Activated T-helper 1 cell treated with anti-CD3 and anti-CD28 coated beads, Interleukin-2, amount 50 U/mL, for 16 hours (primary cell): ENCODE measurements at places on chromosomes 6 and 20.
A peak's percentile ranks its signal among the peaks of the same experiment; 100 is the strongest.

DNA sequence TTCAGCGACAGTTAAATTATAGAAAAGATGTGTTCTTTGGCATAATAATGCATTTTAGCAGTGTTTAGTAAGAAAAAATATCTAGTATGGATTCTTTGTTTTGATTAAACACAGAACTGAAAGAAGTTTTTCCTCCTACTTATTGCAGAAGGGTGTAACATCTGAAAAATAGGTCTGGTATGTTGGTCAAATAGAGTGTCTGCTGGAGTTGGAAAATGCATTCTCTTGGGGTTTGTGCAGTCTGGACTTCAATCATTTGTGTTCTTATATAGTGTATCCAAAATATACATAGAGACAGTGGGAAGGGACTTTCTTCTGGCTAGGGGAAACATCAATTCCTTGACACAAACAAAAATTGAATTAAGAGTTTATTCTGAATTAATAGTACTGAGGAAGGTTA is 132.4 kb upstream of the MAN1A1 start:
- no peak for DNase-seq

DNA sequence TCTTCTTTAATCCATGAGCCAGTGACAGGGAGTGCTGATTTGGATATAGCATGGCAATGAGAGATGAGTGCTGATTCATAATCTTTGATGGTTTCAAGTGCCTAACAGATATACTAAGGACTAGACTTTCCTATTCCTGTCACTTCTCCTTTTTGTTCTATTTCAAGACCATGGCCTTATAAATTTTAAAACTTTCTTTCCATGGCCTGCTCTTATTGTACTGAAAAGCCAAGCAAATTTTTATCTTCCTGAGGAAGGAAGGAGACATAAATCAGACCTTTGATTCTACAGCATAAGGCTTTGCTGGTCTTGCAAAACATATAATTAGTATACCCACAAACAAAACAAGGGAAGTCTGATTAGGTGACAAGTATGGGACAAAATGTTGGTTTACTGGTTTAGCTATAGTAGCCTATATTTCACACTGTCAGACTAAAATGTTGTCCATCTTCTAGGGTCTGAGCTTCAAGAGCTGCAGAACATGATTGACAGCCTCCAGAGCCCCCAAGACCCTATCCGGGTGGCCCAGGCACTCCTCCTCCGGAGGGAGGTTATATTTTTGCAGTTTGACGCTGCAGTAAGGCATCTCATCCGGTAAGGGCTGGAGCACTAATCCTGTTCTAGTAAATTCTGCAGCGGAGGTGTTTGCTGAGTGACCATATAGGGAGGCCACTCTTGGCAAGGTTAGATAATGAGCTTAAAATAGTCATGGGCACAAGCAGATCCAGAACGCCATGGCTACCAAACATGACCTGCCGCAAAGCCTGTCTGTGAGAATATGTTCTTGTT is 82.3 kb downstream of the CD164 start:
- DNase-seq, result no peak

DNA sequence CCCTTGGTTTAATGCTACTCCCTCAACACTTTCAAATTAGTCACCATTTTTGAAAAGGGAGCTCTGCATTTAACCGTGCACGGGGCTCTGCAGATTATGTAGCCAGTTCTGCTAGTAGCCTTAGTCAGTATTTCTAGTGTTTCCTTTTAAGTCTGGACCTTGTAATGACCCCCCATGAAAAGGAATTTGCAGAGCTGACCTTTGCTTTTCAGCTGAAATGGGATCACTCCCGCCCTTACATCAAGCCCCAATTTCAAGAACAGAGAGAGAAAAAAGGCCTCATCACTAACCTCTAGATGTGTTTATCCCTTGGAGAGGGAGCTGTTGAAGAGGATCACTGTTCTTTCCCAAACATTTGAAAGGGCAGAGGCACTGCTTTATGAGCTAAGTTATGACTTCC is 490.7 kb upstream of the BTBD3 start:
- DNase-seq, result no peak

- DNase-seq, result no peak
These were observed 27.6 kb downstream of the DCDC2 start for GRCh38 chr6:24330137-24330732.

- DNase-seq, result no peak
These were observed 545 bp downstream of the SLC35D3 start for GRCh38 chr6:136922685-136923006.

DNA sequence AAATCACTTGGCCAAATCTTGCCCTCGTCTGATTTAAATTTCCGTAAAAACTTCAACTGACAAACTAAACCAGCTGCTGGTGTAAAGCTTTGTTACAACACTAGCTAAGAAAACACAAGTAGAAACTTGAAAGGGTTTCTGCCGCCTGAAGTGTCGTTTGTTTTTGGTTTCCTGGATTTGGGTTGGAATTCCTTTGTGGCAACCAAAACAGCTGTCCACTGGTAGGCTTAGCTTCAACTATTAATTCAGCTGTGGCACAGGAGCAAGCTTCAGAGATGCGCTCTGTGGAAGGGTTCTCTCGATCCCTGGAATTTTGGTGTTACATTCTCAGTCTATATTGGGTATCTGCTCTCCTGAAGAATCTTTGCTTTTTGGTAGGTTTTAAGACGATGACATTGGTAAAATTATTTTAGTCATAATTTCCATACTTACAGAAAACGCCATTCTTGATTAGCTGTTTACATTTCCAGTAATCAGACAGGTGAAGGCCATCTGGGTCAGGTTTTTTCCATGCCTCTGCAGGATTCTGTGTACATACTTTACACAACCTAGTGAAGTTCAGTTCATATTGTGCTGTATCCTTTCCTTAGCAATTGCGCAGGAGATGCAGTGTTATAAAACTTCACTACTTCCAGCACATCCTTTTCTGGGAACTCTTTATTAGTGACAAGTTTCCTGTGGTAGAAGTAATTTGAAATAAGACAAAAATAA is 29.9 kb upstream of the SAMD3 start:
- no peak for DNase-seq

DNA sequence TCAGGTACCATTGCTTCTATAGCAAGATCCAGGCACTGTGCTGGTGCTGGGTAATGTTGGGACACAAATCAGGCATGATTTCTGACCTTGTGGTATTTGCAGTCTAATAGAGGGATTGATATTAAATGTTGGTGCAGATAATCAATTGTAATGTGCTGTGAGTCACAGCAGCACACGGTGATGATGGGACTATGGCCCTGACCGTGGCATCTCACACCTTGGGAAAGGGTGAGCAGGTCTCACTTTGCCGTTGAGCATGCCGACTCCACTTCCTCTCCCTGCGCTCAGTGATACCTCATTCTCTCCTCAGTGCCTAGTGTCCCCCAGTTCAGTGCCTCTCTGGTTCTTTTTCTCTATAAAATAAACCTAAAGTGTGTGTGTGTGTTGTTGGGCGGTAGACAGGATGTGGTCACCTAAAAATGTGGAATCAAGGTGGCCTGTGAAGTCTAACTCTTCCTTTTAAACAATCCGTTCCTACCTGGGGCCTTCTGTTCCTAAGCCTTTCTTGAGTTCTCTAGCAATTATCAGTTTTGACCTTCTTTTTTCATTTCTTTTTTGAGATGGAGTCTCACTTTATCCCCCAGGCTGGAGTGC is 188.5 kb downstream of the REV3L start:
- no peak for DNase-seq

DNA sequence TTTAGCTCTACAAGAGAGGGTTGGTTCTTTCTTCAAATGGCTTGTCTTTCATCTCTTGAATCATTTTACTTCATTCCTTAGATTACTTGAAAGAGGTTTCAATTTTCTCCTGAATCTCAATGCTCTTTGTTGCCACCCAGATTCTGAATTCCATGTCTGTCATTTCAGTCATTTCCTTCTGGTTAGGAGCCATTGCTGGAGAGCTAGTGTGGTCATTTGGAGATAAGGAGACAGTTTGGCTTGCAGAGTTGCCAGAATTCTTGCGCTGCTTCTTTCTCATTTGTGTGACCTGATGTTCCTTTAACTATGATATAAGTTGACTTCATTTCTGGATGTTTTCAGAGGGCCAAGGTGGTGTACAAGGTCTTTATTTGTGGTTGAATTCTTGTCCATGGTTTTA is 157.8 kb downstream of the SLC22A3 start:
- DNase-seq, result no peak

GRCh38 chr6:7727086-7727945 is 1.4 kb downstream of the BMP6 start:
- no peak for DNase-seq

- no peak for DNase-seq
These were observed 18.9 kb downstream of the GSTA4 start for GRCh38 chr6:52976149-52976548.

GRCh38 chr6:158714706-158715105 is 64.9 kb downstream of the SYTL3 start:
- no peak for DNase-seq

DNA sequence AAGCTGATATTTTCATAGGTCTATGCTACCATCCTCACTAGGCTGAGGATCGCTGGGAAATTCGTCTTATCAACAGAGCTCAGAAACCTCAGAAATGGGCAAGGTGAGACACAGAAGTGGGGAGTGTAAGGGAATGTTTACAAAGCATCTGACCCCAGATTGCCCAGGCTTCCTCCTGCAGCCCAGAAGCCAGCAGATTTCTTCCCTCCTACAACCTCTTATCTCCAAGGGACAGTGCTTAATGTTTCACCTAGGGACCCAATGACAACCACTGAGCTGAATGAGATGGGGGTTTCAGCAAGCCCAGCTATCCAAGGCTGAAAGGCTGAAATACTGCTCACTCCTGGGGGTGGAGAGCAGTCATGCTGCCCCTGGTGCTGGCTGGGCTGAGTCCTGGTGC is 52.4 kb upstream of the TBC1D7 start:
- DNase-seq, result no peak

DNA sequence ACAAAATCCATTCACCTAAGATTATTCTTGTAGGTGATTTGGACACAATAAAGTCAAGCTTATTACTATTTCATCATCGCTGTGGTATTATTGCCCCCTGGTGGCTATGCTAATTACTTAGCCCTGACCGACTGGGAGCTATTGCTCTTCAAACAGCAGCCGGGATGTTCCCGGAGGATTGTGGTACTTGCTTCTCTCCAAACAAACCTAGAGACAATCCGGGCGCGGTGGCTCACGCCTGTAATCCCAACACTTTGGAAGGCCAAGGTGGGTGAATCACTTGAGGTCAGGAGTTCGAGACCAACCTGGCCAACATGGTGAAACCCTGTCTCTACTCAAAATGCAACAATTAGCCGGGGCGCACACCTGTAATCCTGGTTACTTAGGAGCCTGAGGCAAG is 15.4 kb upstream of the STMND1 start:
- DNase-seq, result peak; percentile 6

- no peak for DNase-seq
These were observed 39.5 kb downstream of the CRISP1 start for GRCh38 chr6:49826743-49827406.

GRCh38 chr6:53598265-53598907 is 53.5 kb upstream of the GCLC start:
- no peak for DNase-seq

GRCh38 chr6:27101824-27102223 is 145.7 kb upstream of the PRSS16 start:
- no peak for DNase-seq
